ENCODE measurements at places on chromosomes 1 and 21.

DNA sequence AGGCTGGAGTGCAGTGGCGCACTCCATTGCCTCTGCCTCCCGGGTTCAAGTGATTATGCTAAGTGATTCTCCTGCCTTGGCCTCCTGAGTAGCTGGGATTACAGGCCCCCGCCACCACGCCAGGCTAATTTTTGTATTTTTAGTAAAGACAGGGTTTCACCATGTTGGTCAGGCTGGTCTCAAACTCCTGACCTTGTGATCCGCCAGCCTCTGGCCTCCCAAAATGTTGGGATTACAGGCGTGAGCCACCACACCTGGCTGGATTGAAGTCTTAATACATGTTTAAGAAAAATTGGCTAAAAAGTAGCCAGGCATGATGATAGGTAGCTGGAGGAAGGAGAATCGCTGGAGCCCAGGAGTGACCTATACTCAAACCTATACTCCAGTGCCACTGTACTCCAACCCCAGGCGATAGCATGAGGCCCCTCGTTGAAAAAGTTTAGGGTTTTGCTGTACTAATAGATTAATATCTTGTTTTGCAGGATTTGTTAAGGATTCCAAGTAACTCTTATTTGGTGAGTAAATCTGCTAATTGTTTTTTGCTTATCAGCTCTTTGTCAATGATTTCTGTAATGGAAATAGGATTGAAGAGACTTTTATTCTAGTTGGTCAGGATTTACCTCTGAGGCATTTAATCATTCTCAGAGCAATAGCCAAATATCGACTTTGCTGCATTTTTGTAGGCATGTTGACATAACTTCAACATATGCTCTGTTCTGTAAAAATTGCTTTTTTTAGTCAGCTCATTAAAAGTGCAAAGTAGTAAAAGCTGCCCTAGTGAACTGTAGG lies 2.0 kb downstream of the RCC1 start:
- DNase-seq, result no peak

GRCh38 chr1:19429611-19430010 lies 55.7 kb downstream of the CAPZB start:
- DNase-seq, result no peak

GRCh38 chr1:8679929-8680663 lies 137.3 kb downstream of the RERE start:
- no peak for DNase-seq

GRCh38 chr1:11194407-11195176 lies 5.4 kb downstream of the ANGPTL7 start:
- no peak for DNase-seq

- DNase-seq, result no peak
These were observed 134.7 kb upstream of the CD34 start for GRCh38 chr1:208045463-208046260.

DNA sequence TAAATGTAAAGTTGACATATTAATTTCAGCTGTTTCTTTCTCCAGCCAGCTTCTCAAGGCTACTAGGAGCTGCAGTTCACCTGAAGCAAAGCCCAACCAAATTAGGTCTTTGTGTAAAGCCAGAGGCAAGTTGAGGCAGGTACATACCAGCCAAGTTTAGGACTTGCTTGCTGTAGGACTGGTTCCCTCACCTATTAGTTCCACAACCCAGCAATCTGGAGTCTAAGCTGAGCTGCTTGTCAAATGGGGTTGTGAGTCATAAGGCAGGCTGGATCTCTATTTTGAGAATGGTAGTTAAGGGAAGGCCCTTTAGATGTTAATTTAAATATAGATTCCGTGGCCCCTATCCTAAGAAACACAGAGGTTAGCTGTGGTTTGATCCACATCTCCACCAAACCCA lies 7.6 kb upstream of the FLG2 start:
- DNase-seq, result no peak

DNA sequence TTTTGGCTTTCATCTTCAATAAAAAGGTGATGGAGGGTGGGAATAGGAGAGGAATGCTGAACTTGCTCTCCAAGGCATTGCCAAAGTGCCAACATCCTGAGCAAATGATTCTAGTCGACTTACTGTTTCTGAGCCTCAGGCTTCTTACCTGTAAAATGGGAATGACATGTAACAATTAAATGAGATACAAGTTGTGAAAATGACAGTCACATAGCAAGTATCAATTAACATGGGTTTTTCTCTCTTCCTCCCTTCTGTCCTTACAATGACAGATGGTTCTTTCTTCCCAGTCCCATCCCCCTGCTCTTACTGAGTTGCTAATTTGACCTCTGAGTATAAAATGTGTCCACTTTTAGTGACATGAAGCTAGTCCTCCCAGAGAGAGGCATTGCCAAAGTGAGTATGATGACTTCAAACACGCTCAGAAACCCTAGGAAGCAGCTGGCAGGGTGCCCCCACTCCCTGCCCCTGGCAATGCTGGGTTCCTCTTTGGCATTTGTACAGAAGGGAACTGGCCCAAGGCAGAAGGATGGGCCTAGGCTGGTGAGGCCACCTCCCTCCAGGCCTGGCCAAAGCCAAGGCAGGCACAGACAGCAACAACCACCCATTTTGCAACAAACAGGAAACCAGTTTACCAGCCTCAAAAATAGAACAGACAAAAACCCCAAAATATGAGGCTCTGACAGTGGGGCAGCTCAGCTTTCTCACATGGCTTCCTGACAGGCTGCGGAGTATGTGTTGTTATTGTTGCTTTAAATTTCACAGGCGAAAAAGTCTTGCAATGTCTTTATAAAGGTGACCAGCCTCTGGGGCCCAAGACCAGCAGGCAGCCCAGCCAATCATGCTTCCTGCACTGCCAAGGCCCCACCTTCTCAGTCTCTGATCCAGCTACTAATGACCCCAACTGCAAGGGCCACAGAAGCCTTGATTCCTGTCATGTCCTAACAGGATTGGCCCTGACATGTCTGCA lies 115.9 kb downstream of the HIVEP3 start:
- no peak for DNase-seq

DNA sequence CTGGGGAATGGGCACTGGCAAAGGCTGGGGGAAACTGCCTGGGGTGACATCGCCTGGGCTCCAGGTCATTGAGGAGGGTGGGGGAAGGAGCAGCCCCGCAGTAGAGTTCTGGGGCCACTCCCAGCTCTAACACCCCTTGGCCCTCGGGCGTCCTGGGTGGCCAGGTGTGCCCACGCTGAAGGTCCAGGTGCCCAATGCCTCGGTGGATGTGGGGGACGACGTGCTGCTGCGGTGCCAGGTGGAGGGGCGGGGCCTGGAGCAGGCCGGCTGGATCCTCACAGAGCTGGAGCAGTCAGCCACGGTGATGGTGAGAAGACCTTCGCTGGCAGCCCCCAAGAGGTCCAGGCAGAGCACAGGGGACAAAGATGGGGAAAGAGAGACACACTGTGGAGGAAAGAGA lies 7.7 kb downstream of the NTRK1 start:
- no peak for DNase-seq

GRCh38 chr21:42665026-42665425 lies 11.6 kb downstream of the PDE9A start:
- DNase-seq, result no peak

DNA sequence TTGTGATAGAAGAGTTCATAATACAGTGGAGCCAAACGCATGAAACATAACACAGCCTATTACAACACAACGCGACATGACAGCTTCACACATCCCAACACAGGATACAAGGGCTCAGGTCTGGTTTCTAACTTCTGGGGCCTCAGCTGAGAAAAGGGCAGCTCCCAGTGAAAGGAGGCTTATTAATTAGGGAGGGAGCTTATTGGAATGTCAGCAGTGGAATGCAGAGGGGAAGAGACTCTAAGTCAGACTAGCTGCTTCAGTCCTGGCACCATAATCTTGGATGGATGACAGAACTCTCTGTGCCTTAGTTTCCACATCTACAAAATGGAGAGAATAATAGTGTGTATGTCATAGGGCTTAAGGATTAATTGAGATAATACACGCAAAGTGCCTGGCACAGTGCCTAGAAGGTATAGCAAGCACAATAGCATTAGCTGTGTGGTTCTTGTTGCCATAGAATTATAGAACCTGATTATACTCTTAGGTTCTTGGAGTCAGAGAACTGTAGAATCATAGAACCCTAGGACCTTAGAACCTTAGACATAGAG lies 22.7 kb upstream of the SLC2A1 start:
- no peak for DNase-seq

DNA sequence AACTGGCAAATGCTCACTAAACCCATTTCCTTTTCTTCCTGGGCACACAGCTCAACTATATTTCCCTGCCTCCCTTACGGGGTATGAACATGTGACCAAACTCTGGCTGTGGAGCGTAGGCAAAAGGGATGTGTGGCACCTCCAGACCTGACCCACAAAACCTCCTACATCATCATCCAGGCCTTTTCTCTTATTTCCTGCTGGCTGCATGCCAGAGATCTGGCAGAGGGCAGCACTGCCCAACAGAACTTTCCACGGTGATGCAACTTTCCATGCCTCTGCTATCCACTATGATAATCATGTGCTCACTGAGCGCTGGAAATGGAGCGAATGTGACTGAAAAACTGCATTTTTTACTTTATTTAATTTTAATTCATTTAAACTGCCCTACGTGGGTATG lies 99.6 kb upstream of the CACNA1E start:
- DNase-seq, result no peak

- DNase-seq, result peak; percentile 3
These were observed 5.1 kb upstream of the SSR2 start for GRCh38 chr1:156025876-156026275.

- DNase-seq, result peak; percentile 35
These were observed 2.2 kb downstream of the PHGDH start for GRCh38 chr1:119713749-119714456.

DNA sequence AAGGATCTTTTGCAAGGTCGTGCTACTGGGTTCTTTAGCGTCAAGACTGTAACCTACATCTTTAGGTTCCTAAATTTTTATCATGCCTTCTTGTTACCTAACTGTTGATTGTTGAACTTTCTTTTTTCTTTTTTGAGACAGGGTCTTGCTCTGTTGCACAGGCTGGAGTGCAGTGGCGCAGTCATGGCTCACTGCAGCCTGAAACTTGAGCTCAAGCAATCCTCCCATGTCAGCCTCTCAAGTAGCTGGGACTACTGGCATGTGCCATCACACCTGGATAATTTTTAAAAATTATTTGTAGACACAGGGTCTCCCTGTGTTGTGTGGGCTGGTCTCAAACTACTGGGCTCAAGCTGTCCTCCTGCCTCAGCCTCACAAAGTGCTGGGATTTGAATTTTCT lies 52.9 kb downstream of the NFIA start:
- no peak for DNase-seq

GRCh38 chr1:150780510-150780909 lies 14.9 kb upstream of the CTSS start:
- no peak for DNase-seq

- no peak for DNase-seq
These were observed 324.8 kb downstream of the VAV3 start for GRCh38 chr1:107640207-107640606.

DNA sequence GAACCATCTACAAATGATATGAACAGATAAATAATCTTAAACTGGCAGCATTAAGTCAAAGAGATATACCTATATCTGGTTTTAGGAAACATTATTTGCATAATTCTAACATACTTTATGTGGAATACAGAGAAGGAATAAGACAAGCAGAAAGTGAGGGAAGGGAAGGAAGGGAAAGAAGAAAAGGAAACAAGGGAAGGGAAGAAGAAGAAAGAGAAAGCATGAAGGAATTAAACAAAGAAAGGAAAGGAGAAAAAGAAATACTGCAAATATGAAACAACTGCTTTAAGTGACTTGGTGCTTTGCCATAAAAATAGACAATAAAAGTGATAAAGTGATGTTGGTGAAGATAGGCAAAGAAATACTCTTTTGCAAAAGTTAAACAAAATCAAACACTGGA lies 20.1 kb downstream of the SCMH1 start:
- DNase-seq, result no peak

Data from nucleus accumbens (tissue), 56 donors.